Adrenal gland (tissue), 19 donors: ENCODE measurements at places on chromosomes 3 and 15. TPM values are rescaled to one million over a fixed set of nuclear protein-coding genes. Genes with fewer than 3 reads are reported as not detected.

ALDH1A3 gene
- total RNA-seq, result 57.0 TPM

CALML4 gene
- 4.8 TPM for total RNA-seq

DNA sequence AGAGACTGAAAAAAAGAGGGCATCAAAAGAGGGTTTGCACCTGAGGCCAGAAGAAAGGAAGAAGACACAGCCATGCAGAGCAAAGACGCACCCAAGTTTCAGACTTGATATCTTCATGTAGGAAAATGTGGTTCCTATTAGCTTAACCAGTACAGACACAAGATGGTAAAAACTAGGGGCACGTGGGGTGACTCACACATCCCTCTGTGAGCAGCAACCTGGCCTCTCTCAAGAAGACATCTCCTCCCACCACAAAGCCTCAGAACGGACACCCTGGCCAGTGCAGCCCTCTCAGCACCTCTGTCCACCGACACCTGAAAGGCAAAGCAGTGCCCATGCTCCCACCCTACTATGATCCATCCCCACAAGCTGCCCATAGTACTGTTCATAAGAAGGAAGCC is 33.3 kb downstream of the GLB1 start:
- DNase-seq, result peak; percentile 26

GRCh38 chr3:172465281-172465680 is 17.0 kb upstream of the GHSR start:
- DNase-seq, result no peak

TMEM212 gene
- total RNA-seq, result not detected

GRCh38 chr3:191390580-191390979 is 60.3 kb upstream of the UTS2B start:
- DNase-seq, result no peak

DNA sequence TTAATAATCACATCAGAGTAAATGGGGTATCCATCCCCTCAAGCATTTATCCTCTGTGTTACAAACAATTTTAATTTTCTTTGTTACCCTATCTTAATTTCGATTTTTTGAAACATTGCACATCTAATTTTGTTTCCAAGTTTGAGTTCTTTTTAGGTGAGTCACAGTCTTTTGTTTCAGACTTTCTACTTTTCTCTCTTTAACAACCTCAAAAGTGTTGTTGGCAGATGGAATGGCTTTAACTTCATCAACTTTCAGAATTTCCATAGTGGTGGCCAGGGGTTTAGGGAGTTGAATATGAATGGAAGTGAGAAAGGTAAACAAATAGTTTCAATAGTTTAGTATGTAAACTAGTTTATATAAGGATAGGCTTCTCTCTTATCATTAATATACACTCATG is 223.0 kb upstream of the MLF1 start:
- DNase-seq, result no peak

DNA sequence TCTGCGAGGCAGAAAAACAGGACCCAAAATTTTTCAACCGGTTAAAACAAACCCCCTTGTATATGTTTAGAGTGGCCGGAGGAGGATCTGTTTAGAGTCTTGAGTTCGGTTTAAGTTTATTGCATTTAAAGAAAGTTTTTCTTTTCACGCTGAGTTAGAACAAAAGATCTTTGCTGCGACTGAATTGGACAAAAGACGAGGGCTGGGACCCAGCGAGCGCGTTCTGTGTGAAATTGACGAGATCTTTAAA is 9.8 kb downstream of the NR2F2 start:
- DNase-seq, result no peak

- no peak for DNase-seq
These were observed 19.5 kb downstream of the AMOTL2 start for GRCh38 chr3:134354612-134355251.

MKRN2 gene
- total RNA-seq, result 23.6 TPM

- no peak for DNase-seq
These were observed 67.9 kb upstream of the BCL6 start for GRCh38 chr3:187813198-187813597.

DNA sequence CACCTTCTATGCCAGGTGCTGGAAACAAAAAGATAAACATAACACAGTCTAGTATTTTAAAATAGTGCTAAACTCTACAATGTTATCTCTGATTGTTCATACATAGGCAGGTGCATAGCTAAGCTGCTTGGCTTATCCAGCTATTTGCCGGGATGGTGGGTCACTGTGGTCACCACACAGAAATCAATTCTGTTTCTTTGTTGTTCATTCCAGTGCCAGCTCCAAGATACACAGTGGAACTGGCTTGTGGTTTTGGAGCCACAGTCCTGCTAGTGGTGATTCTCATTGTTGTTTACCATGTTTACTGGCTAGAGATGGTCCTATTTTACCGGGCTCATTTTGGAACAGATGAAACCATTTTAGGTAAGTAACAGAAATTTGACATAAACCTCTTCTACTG is 130.2 kb downstream of the IL1RAP start:
- DNase-seq, result no peak

GRCh38 chr15:71939981-71940588 is 129.7 kb downstream of the NR2E3 start:
- no peak for DNase-seq

GRCh38 chr3:73739791-73740453 is 115.2 kb upstream of the PDZRN3 start:
- DNase-seq, result no peak

SPINK8 gene
- total RNA-seq, result not detected

- DNase-seq, result peak; percentile 53
These were observed 148.8 kb upstream of the TRIM42 start for GRCh38 chr3:140529096-140529495.

GRCh38 chr3:182979674-182980191 is 605 bp downstream of the DCUN1D1 start:
- DNase-seq, result peak; percentile 37

DNA sequence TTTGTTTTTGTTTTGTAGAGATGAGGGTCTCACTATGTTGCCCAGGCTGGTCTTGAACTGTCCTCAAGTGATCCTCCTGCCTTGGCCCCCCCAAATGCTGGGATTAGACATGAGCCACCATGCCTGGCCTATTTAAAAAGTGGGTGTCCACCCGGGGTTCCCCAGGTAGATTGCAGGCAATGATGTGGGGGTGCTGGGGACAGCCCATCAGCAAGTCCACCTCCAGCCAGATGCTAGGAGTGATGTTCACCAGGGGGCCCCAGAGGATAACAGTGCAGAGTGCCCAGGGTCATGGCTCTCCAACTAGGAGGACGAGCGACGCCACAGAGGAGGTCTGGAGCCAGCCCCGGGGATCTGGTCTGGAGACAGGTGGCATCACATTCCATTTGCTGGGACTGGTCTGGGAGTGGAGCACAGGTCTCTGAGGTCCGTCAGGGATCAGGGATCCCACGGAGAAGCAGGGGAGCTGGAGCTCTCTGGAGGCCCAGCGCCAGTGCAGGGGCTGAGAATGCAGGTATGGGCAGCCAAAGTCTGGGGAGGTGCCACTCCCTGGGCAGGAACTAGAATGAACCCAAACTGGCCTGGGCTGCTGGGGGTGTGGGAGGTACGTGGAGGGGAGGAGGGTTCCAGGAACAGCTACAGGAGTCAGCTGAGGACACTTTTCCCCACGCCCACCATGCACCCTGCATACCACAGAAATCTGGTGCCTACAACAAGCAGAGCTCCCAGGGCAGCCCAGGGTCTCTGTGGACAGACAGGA is 51.2 kb upstream of the PCSK6 start:
- no peak for DNase-seq
